ENCODE measurements at places on chromosomes 5 and 9. TPM values are rescaled to one million over a fixed set of nuclear protein-coding genes. Genes with fewer than 3 reads are reported as not detected.

DEPDC1B gene
- 223 TPM for total RNA-seq

GLT6D1 gene
- total RNA-seq, result not detected

TRAF1 gene
- total RNA-seq, result 0.49 TPM

LMBRD2 gene
- total RNA-seq, result 14.2 TPM

F2R gene
- total RNA-seq, result 221 TPM

PIK3R1 gene
- total RNA-seq, result 13.2 TPM

BHMT2 gene
- total RNA-seq, result not detected

RASGEF1C gene
- total RNA-seq, result not detected

PPP6C gene
- 58.9 TPM for total RNA-seq

ENTREP1 gene
- total RNA-seq, result not detected

PTGS1 gene
- not detected for total RNA-seq

HMGXB3 gene
- total RNA-seq, result 56.9 TPM

AGPAT2 gene
- total RNA-seq, result 128 TPM

GPR150 gene
- total RNA-seq, result not detected

SLC46A2 gene
- total RNA-seq, result not detected

DNAH5 gene
- total RNA-seq, result 2.4 TPM

CTNNAL1 gene
- total RNA-seq, result 95.8 TPM

AK8 gene
- 3.6 TPM for total RNA-seq

LHX3 gene
- not detected for total RNA-seq

OTULINL gene
- total RNA-seq, result 0.25 TPM

QRFP gene
- not detected for total RNA-seq

EIF4E1B gene
- not detected for total RNA-seq

BAAT gene
- total RNA-seq, result not detected

ZBTB26 gene
- 2.1 TPM for total RNA-seq

Data from G401 (cell line).